NCI-H460 (cell line): ENCODE measurements at places on chromosomes 13 and 19. TPM values are rescaled to one million over a fixed set of nuclear protein-coding genes. Genes with fewer than 3 reads are reported as not detected.

The NCLN gene
- 31.4 and 34.4 TPM in 2 replicates for total RNA-seq

- DNase-seq = no peak
These were observed at the start of gene CEACAM21 for GRCh38 chr19:41575998-41576397. CEACAM21 (plus strand) TSS chr19:41576166; CDS start chr19:41576275, 109 bp downstream.

- DNase-seq = no peak
These were observed 3.9 kb downstream of the PIH1D1 start for GRCh38 chr19:49447485-49448431.

GRCh38 chr19:28744014-28744413, 468.9 kb downstream of the UQCRFS1 start:
- DNase-seq = no peak

The ZNF98 gene
- not detected in 2 replicates for total RNA-seq

DNA sequence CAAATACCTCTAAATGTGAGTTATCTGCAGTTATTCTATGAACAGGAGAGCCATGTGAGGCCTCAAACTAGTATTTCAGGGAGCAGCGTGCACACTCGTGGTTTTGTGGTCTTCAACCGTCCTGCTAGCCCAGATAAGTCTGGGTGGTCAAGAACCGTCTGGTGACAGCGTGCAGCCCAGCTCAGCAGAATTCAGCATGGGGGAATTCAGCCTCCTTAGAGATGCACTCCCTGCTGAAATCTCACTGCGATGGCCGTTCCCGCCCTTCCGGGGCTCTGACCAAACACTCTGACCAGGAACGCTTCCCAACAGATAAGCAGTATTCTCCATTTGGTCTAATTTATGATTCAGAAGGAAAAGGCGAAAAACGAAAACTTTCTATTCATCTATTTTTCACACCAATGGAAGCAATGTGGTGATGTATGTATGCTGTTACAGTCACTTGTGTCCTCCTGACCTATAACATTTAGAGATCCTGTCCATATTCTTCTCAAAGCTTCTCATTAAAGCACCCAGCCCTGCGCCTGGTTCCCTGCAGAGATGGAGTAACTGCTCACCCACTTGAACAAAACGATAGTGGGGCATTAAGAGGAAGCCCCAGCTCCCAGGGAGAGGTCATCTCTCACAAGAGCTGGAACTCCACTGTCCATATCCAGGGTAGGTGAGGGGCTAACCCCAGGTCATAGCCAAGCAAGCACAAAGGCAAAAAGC, 2.9 kb downstream of the ANKRD27 start:
- DNase-seq = no peak

The TEX101 gene
- total RNA-seq = not detected in 2 replicates

The HIPK4 gene
- not detected in 2 replicates for total RNA-seq

The RFPL4A gene
- total RNA-seq = not detected in 2 replicates

The SIGLEC11 gene
- total RNA-seq = not detected in 2 replicates

The PDE4C gene
- total RNA-seq = 0.10 and 0.20 TPM in 2 replicates

GRCh38 chr13:23909606-23910005, 12.3 kb upstream of the C1QTNF9B start:
- DNase-seq = no peak

- no peak for DNase-seq
These were observed 153.1 kb downstream of the RGCC start for GRCh38 chr13:41610404-41610803.

The MBD3L3 gene
- not detected in 2 replicates for total RNA-seq

DNA sequence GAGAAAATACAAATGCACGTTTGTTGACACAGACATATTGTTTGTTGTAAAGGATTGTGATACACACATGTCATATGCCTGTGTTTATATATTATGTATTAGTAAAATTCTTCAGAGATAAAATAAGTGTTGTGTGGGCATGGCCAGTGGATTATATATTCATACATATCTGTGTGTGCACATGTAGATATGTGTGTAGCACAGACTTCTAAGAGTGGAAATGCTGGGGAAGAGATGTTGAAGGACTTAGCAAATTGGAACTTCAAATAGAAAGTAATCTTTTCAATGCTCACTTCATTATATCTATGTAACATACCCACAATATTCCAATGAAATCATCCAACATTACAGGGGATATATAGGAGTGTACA, 413.2 kb downstream of the LMO7 start:
- no peak for DNase-seq

DNA sequence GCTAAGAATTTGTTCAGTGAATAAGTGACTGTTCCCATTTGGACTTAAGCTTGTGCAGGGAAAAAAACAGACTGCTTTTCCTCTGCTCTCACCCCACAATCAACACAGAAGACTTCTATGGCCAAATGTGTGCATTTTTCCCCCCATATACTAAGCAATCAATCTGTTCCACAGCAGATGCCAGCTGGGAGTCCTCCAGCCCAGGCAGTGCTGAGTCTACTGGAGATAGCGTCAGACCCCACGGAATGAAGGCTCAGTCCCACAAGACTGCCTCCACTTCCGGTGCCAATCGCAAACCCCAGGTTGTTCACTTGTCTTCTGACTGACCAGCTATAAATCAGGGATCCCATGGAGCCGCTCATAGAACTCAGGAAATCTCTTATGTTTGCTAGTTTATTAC, 69.5 kb upstream of the ANKRD10 start:
- no peak for DNase-seq

The SERP2 gene
- total RNA-seq = 0.59 and 0.61 TPM in 2 replicates

GRCh38 chr19:2246801-2247361, 2.2 kb upstream of the AMH start:
- peak; percentile 22 for DNase-seq

GRCh38 chr19:38248421-38248820, 7.8 kb downstream of the PPP1R14A start:
- DNase-seq = no peak

GRCh38 chr19:43802216-43802951, at the start of gene LYPD5:
LYPD5 (minus strand) TSS chr19:43802447; CDS start chr19:43802380, 67 bp downstream.
- DNase-seq = no peak

GRCh38 chr13:45362939-45363338, 22.0 kb upstream of the TPT1 start:
- no peak for DNase-seq

- DNase-seq = no peak
These were observed 121.7 kb downstream of the SLITRK5 start for GRCh38 chr13:87792878-87793277.
